ENCODE measurements at places on chromosomes 12 and 14.

DNA sequence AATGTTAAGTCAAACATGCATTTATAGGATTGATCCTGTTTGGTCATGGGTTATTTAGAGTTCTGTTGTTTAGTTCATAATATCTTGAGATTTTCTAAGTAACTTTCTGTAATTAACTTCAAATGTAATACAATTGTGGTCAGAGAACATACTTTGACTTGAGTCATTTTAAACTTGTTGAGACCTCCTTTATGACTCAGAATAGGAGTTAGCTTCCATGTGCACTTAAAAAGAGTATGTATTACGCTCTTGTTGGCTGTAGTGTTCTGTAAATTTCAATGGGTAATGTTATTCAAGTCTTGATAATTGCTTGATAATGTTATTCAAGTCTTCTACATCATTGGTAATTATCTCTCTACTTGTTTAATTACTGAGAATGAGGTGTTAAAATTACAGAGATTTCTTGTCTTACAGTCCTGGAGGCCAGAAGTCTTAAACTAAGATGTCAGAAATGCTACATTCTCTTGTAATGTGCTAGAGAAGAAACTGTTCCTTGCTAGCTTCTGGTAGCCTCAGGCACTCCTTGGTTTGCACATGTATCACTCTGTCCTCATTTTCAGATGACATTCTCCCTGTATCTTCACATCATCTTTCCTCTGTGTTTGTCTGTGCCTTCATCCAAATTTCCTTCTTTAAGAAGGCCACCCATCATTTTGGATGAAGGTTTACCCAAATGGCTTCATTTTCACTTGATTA, 197.3 kb downstream of the TMTC3 start:
- DNase-seq = no peak

GRCh38 chr12:49867570-49868341, 24.9 kb upstream of the BCDIN3D start:
- peak; percentile 71 for DNase-seq

DNA sequence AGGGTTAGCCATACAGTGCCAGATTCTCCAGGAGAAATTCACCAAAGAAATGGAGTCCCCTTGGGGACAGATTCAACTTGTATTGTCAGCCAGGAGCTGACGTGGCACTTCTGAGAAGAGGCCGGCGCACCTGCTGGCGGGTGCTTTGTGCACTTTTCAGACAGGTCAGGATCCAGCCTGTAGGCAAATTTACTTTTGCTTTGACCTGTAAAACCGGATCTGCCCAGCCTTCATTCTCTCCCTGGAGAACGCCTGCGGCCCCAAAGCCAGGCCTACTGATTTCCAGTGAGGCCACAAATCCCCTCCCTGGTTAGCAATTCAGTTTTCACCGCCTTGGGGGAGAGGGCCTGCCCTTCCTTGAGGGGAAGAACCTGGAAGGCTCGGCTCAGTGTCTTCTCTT, 17.4 kb downstream of the P2RX4 start:
- DNase-seq = no peak

GRCh38 chr14:54489318-54489683, 521 bp upstream of the GMFB start:
- no peak for DNase-seq

DNA sequence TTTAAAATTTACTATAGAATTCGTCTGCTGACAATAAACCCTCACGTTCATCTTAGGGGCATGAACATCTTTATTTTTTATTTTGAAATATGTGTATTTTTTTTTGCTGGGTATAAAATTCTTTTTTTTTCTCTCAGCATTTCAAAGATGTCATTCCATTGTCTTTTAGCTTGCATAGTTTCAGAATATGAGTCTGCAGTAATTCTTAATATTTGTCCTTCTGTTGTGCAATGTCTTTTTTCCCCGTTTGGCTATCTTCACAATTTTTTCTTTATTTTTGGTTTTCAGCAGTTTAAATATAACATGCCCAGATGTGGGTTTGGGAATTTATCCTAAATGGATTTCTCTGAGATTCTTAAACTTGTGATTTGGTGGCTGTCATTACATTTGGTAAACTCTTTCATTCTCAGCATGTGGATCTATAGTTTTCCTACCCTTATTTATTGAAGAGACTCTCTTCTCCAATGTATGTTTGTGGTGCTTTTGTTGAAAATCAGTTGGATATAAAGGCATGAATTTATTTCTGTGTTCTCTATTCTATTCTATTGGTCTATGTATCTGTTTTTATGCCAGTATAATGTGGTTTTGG, 37.8 kb upstream of the PLBD1 start:
- DNase-seq = no peak

- no peak for DNase-seq
These were observed 5.6 kb upstream of the ADGRD1 start for GRCh38 chr12:130948136-130948535.

- no peak for DNase-seq
These were observed 16.3 kb downstream of the GLTP start for GRCh38 chr12:109863847-109864712.

DNA sequence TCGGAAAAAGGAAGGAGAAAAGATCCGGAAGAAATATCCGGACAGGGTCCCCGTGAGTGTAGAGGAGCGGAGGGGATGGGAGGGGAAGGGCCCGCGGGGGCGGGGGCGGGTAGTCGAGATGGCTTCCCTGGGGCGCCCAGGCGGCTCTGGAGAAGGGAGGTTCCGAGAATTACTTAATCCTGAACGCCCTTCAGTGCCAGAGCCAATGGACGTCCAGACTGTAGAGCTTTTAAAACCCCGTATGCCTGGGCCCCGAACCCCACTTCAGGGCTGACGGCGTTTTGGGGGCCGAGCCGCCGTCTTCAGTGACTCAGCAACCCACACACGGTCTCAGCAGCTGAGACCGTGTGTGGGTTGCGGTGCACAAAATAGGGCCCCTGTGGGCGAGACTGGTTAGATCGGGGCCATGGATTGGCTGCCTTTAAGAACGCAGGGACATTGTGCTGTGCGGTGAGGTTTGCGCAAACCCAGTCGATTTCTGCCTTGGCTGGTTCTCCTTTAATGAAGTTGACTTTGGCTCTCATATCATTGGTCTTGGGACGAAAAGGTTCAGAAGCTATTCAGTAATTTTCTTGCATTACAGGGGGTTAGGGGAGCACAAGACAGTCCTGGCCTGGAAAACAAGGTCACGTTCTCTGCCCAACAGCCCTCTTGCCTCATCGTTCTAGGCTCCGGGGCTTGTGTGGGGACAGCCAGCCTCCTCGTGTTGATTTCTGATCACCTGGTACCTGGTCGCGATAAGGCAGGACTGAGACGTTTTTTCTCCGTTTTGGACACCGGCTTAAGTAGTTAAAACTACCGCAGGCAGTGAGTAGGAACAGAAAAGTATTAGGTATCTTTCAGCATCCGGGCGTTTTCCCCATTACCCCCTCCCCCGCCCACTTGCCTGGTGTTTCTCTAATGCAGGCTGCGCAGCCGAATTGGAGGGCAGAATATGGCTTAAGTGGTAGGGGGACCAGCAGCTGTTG, 775 bp downstream of the GABARAPL1 start:
- DNase-seq = peak; percentile 93

DNA sequence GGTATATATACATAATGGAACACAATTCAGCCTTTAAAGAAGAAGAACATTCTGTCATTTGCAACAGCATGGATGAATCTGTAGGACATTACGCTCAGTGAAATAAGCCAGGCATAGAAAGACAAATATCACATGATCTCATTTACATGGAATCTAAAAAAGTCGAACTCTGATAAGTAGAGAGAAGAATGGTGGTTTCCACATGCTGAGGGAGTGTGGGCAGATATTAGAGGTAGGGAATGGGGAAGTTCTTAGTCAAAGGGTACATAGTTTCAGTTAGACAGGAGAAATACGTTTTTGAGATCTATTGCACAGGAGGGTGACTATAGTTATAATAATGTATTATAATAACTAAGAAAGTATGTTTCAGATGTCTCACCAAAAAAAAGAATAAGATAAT, 71.4 kb downstream of the ADAMTS20 start:
- no peak for DNase-seq

DNA sequence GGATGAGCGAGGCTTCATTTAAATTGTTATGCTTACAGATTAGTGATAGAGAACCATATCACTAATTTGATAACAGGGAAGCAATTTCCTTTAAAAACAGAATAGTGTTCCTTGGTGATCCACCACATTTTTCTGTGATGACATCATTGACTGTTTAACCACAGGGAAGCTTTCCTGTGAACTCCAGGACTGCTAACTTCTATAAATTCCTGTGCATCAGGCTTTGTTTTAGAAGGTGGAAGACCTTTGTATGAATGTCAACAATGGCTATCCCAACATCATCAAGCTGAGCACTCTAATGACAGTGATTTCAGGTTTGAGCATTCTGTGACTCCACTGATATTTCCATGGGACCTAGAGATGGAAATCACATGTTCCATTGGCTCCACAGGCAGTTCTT, 177.1 kb downstream of the RMST start:
- DNase-seq = no peak

GRCh38 chr12:61530456-61530855, 729.7 kb upstream of the USP15 start:
- DNase-seq = no peak

- no peak for DNase-seq
These were observed 460.6 kb downstream of the CCDC91 start for GRCh38 chr12:28650906-28651305.

GRCh38 chr12:6070472-6071257, 53.8 kb downstream of the VWF start:
- no peak for DNase-seq

DNA sequence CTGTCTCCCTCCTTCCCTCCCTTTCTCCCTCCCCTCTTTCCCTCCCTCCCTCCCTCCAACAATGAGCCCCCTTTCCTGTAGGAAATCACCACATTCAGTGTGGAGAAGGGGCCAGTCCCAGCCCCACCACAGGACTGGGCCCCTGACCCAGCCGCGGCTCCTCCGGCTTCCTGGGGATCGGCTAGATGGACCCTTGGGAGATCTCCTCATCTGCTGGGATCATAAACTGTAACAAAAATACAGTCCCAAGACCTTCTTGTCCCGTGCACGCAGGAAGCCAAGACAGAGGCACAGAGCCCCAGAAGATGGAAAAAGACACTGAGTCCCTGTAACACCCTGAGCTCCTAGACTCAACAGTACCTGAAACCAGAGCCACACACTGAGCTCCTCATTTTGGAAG, 23.9 kb downstream of the DIO3 start:
- peak; percentile 59 for DNase-seq

DNA sequence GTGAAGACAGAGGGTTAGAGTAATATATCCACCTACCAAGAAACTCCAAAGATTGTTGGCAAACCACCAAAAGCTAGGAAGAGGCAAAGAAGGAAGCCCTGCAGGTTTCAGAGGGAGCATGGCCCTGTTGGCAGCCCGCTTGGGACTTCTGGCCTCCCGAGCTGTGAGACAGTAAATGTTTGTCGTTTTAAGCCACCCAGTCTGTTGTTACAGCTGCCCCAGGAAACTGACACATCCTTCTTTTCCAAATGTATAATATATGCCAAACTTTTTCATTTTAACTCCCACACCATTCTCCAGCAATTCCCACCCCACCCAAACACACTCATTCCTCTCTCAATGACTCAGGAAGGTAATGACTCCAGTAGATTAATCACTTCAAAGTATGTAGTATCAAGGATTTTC, 74.0 kb downstream of the RPS29 start:
- DNase-seq = no peak

GRCh38 chr14:31687726-31688125, 126.5 kb downstream of the NUBPL start:
- DNase-seq = no peak

DNA sequence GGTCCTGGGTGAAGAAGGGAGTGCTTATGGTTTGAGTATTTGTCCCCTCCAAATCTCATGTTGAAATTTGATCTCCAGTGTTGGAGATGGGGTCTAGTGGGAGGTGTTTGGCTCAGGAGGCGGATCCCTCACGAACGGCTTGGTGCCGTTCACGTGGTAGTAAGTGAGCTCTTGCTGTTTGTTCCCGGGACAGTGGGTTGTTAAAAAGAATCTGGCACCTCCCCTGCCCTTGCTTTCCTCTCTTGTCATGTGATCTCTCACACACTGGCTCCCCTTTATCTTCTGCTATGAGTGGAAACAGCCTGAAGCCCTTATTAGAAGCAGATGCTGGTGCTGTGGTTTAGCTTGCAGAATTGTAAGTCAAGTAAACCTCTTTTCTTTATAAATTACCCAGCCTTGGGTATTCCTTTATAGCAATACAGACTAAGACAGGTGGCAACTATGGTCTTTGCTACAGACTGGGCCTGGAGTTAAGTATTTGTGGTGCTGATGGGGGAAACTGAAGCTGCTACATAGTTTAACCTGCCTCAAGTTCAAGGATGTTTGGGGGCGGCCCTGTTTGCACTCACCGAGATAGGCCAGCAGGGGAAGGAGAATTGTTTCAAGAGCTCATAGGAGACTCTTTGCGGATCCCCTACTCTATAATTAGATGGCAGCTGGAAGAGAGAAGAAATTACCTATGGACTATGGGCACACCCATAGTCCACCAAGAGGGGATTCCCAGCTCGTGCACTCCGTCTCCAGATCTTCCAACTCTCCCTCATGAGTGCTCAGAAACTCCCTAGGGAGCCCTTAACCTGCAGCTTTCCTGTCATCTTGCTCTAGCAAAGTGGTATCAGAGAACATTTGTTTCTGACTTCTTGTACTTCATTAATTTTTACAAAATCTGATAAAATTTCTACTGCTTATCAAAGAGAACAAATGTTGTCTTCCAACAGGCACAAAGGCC, 164.6 kb downstream of the SLC15A5 start:
- DNase-seq = no peak

DNA sequence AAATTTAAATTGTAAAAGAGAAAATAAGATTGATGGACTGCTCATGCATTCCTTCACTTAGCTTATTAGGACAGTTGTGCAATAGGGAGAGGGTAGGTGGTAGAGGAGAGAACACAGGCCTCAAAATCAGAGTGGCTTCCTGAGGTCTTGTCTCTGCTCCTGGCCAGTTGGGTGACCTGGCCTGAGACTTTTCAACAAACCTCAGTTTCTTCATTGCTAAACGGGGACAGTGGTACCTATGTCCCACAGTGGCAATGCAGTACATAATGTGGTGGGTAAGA, 2.6 kb downstream of the MAP3K12 start:
- peak; percentile 23 for DNase-seq

GRCh38 chr14:52846591-52846990, 55.2 kb upstream of the GNPNAT1 start:
- no peak for DNase-seq

GRCh38 chr12:77710209-77710608, 120.5 kb upstream of the NAV3 start:
- DNase-seq = no peak

All from posterior vena cava (tissue), 2 donors.